ENCODE measurements at places on chromosomes 16 and 17.

DNA sequence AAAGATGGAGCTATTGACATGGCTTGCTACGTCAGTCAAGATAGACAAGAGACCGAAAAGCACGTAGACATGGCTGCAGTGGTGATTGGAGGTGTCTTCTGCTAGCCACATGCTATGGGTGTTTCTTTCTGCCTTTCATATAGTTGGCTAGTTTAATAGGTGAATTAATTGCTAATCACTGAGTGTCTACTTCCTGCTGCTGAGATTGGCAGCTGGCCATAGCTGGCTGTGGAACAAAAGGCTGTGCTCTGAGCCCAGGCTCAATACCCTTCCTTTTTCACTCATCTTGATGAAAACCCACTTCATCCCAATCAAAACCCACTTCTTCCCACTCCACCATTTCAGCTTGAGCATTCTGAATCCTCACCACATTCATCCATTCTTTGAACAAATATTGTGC lies 221.4 kb upstream of the MAF start:
- no peak for ATAC-seq

GRCh38 chr16:12646490-12647274 lies 157.0 kb downstream of the CPPED1 start:
- ATAC-seq, result peak; percentile 84

DNA sequence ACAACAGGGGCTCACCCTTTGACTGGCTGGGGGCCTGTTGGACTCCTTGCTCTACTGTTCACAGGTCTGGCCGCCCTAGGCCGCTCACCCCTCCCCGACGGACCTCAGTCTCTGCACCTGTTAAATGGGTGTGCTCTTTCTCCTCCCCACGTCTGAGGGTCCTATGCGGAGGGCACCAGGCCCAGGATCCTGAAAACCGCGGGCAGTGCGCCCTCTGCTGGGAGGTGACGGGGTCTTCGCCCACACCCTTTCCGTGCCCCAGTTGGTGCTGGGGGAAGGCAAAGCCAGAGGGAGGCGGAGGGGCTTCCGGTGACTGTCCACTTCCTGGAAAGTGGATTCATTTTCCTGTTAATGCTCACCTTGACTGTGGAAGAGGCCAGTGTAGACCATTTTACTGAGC lies 1010.9 kb downstream of the KCNJ18 start:
- no peak for ATAC-seq

- ATAC-seq, result no peak
Observed at GRCh38 chr16:27334192-27334764, 20.5 kb downstream of the IL4R start.

DNA sequence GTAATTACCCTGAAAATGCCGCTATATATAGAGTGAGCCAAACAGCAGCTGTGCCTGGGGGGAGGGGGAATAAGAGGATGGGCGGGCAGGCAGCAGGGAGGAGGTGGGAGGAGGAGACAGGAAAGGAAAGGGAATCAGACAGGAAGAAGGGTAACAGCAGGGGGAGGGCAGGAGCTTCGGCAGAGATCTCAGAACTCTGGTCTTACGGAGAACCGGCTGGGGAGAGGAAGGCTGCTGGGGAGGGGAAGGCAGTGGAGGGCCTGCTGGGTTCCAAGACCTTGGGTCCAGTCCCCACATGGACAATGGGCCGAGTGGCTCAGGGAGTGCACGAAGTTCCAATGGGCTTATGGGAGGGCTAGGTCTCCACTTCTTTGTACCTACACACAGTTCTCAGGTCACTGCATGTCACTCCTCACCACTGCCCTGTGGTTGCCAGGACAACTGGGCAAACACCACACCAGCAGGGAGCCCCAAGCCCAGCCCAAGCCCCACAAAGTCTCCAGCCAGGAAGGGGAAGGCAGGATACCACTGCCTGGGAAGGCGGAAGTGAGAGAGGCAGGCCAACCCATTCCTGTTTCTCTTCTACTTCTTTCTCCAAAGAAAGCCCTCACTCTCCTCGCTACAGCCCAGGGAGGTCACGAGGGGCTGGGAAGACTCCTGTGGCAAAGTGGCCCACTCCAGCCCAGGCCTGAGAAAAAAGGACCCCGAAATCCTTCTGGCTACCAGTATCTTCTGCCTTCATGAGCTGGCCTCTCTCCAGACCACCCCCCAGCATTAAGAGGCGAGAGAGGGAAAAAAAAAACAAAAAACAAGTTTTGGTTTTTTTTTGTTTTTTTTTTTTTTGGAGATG lies 25.3 kb downstream of the G6PC3 start:
- ATAC-seq, result peak; percentile 26

DNA sequence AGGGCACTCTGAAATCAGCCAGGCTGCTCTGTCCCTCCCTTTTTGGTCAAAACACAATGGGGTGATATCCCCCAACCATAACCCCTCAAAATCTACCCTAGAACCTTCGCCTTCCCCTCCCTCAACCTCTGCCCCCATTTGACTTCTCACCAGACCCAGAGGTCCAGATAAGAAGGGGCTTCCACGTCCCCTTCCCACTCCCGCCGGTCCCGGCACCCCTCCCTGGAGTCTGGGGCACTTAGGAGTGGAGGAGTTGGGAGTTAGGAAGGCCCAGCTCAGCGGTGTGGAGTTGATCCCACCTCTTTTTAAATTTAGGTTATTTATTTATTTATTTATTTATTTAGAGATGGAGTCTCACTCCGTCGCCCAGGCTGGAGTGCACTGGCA lies 619 bp upstream of the TMEM92 start:
- ATAC-seq, result no peak

- no peak for ATAC-seq
Observed at GRCh38 chr16:55265926-55266325, 58.1 kb upstream of the IRX6 start.

DNA sequence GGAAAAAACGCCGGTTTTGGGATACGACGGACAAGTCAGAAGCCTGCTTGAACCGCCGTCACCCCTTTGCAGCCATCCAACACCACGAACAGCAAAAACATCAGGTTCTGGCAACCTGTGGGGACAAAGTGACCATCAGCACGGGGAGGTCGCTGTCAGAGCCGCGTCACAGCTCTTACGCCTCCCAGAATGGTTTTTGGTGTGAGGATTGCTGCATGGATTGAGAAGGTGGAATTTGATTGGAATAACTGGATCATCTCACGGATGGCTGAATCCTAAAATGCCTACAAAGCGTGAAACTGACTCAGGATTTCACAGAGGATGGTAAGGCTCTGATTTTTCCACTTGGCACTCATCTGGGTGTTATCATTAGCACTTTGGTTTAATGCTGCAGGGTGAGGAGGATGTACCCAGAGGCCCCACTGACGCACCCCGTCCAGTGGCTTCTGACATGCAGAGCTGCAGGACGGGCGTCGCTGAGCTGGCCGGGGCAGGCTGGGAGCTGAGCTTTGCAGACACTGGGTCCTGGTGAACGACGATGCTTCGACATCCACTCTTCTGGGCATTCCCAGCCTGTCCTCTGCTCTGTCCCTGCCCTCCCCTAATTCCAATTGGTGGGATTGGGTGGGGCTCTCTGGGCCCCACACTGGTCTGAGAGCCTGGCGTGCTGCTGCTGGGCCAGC lies 73.4 kb upstream of the CREBBP start:
- ATAC-seq, result no peak

DNA sequence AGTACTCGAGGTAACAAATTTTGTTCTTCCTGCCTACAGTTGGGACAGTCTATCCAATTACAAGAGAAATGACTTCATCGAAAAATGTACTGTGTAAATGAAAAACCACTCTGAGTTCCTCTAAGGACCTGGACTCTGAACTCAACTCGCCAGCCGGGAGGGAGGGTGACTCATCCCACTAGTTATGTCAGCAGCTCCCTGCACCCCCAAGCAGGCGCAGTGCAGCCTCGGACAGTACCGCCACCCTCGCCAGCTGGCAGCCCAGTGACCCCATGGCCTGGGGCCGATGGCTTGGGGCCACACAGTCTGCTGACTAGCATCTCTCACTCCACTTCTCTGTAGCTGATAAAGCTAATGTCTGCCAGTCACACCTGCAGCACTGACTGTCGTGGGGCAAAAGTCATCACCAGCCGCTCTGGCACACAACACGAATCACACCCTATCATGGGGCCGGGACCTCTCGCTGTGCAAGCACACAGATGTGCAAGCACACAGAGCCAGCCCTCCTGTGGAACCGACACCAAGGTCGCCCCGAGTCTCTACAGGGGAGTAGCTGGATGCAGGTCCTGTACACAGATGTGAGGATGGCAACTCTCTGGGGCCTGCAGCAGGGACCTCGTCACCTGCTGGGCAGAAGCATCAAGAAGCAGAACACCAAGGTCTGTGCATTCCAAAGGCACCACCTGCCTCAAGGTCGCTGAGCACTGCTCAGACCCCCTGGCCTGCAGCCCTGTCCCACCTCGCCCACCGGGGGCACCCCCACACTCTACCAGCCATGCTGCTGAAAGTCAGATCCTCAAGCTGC lies 5.7 kb downstream of the CSNK1D start:
- peak; percentile 95 for ATAC-seq
